ENCODE measurements at places on chromosomes 1 and 21.

- no peak for DNase-seq
These were observed 18.4 kb upstream of the DNASE2B start for GRCh38 chr1:84379917-84380180.

DNA sequence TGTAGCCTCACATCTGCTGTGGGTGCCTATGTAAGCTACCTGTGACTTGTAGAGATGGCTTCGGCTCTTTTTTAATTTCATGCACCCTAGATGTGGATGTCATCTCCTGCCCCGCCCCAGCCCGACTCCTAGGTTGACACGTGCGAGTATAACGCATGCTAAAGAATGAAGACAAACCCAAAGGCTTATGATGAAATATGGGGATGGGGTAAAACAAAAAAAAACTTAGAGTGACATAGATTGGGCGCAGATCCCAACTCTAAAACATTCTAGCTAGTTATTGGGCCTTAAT is 613 bp upstream of the ERO1B start:
- DNase-seq, result no peak

DNA sequence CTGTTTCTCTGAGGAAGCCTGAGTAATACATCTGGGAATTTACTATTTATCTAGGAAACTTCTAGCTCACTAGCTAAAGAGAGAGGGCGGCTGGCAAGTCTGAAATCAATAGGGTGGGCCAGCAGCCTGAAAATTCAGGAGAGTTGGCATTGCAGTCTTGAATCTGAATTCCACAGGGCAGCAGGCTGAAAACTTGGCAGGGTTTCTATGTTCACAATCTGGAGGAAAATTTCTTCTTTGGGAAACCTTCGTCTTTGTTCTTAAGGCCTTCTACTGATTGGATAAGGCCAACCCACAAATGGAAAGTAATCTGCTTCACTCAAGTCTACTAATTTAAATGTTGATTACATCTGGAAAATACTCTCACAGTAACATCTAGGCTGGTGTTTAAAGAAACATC is 101.0 kb upstream of the COG2 start:
- no peak for DNase-seq

- DNase-seq, result peak; percentile 26
These were observed 110.4 kb downstream of the RNF220 start for GRCh38 chr1:44515416-44515815.

DNA sequence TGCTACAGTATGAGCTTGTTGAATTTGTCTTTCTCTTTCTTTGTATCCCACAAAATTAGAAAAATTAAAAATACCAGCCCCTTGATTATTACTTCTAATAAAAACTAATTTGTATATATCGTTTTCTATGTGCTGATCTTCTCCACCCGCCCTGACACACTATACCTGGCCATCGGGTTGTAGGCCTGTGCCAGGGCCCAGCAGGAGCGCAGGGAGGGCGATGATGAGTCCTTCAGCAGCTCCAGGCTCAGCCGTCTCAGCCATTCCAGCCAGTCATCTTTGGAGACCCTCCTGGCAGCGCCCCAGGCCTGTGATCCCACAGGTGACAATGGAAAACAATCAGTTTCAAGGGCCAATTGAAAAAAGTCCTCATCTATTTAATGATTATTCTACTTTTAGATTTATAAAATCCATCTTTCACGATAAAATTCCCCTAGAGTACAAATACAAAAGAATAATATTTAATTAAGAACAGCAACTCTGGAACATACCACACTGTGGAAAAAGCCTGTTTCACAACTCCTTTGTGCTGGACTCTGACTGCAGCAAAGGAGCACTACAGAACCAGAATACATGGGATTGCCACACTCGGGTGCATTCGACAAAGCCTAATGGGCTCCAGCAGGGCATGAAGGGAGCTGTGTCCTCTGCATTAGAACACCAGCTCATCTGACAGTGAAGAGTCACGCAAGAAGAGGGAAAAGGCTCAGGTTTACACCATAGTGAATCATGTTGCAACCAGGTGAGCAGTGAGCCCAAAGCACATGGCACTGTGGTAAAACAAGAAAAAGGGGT is 15.4 kb downstream of the ANGPTL7 start:
- no peak for DNase-seq

DNA sequence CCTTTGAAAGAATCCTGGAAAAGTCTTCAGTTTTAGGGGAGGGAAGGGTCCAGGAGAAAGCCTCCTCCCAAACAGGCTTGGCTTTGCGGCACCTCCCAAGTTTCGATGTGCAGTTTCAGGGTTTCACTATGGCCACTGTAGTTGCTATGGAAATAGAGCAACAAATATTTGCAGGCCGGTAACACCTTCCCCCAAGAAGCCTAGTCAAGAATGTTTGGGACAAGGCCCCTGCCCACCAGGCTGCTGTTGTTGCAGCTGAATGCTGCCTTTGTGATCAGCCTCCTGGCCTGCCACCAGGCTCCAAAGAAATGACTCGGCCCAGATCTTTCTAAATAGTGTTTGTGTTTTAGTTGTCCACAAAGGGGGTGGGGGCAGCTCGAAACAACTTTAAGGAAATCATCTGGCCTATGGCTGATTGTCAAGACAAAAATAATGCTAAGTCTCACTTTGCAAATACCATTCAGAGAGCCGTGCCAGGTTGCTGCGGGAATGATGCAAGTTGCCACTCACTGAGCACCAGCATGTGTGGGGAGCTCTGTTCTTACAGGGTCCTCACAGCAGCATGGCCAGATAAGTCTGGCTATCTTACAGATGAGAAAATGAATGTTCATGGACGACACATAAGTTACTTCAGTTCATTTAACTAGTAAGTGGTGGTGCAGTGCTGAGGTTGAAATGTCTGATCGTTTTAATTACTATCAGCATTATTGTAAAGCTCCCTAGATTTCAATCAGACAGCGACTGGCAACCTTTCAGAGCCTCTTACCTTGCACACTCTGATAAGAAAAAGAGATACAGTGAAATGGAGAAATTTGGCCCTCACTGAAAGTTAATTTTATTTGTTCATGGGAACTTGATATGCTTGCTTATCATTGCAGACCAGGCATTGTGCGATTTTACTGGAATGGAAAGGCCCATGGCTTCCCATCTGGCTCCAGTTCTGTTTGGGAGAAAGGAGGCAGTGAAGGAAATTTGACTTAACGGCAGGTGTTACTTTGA is 91.2 kb upstream of the JUN start:
- no peak for DNase-seq

DNA sequence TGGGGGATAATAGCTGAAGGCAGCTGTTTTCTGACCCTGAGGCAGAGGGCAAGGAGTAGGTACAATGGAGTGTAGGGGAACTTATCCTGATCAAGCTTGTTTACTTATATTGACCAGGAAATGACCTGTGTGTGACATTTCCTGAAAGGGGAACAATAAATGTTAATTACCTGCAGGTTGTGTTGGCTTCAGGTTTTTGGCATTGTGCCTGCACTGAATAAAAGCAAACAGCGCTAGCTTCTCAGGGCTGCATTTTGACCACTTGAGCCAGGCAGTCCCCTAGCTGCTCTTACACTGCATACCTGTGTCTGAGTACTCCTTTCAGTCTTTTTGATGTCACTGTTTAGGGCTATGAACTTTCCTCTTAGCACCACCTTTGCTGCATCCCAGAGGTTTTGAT is 40.6 kb downstream of the DRAM2 start:
- no peak for DNase-seq

- DNase-seq, result no peak
These were observed 251.2 kb upstream of the USP24 start for GRCh38 chr1:55466373-55466772.

DNA sequence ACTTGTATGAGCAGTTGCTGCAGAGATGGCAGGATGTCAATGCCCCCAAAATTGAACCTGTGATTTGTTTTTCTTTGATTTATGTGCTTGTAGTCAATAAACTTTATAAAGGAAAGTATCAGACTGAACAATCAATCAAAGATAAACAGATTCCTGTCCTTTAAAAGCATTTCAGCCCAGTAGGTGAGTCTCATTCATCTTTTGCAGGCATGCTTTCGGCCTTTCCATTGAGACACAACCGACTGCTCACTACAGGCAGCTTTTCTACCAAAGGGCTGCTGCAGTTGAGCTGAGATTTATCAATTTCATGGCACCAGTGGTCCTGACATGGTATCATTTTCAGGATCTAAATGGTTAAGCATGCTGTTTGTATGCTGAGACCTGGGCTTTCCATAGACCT is 513.6 kb upstream of the PTBP2 start:
- DNase-seq, result no peak

- no peak for DNase-seq
These were observed 85.2 kb upstream of the ABCD3 start for GRCh38 chr1:94332952-94333351.

DNA sequence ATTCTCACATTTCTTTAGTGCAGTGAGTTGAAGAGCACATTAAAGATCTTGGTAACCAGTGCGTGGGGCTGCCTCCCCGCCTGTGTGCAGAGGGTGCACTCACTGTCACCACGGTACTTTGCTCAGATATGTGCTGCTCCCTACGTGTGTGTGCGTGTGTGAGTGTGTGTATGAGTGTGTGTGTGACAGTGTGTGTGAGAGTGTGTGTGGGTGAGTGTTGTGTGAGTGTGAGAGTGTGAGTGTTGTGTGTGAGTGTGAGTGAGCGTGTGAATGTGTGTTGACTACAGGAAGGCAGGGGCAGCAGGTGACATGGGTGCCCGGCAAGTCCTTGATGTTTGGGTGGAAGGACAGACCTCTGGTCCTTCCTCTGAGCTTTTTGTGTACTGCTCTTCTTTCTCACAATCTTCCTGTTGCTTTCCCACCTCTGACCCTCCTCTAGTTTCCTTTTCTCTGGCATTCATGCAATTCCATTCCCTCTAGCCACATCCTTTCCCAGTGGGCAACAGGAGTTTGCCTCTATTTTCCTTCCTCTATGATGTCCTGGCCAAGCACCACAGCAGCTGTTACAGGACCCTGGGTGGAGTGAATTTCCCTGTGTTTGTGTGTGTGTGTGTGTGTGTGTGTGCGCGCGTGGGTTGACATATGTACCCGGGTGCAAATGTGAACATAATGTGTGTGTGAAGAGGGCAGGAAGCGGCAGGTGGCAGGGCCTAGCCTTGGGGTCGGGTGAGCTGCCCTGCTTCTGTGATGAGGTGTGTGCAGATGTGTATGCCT is 19.8 kb downstream of the LHX4 start:
- no peak for DNase-seq

- DNase-seq, result no peak
These were observed 62.7 kb downstream of the PLPP3 start for GRCh38 chr1:56516539-56517252.

- no peak for DNase-seq
These were observed 63.7 kb upstream of the IGSF21 start for GRCh38 chr1:18043871-18044270.

DNA sequence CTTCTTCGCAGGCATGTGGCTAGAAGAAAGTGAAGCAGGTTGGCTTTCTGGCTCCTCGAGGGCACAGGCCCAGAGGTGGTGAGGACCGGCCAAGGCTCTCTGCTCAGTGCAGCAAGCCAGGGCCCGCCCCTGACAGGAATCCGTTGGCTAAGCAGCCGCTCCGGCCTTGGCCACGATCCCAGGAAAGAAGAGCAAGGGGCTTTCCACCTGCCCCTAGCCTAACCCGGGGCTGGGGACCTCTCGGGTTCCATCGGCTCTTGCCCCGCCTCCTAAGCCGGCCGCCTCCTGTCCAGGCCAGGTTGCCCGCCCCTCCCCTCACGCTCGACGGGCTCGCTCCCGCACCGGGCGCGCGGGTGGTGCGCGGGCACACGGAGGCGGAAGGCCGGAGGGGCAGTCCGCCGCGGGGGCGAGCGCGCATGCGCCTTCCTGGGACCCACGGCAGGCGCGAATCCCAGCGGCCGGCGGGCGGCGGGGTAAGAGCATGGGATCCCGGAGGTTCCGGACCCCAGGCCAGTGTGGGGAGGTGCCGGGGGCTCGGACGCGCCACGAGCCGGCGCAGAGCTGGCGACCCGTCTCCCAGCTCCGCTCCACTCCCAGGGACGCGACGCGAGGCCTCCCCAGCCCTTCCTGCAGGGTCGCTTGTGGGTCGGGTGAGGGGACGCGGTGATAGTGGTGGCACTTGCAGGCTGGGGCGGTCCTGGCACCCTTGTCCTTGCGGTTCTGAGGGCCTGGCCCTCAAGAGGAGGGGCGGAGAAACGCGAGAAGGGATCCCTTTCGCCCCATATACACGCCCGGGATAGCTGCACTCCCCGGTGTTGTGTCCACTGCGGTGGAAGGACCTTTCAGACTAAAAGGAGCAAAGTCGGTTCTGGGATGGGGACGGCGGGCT is at the start of gene ALG6:
ALG6 (plus strand) TSS at position 413 of the 889 bp plus-strand sequence. CDS start 3,351 bp downstream, outside the sequence.
- peak; percentile 54 for DNase-seq

DNA sequence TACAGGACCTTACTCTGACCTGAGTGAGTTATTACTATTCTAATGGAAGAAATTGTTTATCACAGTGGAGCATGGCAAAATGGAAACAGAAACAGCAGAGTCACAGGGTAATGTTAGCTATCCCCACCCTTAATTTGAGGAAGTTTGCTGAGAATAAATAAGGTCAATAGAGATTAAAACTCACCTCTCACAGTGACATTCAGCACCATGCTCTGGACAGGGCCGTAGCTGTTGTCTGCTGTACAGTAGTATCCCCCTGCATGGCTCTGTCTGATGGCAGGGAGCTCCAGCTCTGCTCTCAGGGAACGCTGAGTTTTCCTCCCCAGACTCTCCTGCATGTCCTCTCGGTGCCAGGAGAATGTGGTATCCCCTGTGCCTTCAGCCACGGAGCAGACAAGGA is 11.9 kb downstream of the FCRL4 start:
- DNase-seq, result no peak

DNA sequence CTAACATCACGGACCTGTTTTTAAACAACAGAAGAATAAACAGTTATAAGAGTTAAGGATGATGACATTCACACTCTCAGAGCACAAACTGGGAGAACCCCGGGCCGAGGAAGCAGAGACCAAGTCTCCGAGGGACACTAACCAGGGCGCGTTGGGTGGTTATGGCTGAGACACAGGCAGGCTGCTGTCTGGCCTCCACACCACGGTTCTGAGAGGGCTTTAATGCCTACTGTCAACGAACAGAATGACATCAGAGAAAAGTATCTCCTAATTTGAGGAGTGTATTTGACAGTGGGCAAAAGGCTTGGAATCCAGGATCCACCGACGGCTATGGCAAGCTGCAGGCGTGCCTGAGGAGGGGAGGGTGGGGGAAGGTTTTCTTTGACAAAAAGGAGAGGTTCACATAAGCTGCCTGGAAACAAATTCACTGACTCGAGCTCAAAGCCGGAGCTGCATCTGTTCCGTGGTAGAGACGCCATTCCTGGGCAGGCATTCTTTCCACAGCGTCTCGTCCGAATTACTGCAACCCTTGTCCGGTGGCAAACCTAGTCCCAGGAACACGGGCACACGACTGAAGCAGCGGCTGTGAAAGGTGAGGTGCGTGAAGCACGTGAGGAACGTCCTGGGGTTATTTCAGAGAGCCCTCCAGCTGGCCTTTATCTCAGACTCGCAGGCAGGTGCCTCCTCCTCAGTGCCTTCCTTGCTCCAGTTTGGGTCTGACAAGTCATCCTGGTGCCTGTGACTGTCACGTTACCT is 9.4 kb downstream of the POFUT2 start:
- DNase-seq, result no peak

DNA sequence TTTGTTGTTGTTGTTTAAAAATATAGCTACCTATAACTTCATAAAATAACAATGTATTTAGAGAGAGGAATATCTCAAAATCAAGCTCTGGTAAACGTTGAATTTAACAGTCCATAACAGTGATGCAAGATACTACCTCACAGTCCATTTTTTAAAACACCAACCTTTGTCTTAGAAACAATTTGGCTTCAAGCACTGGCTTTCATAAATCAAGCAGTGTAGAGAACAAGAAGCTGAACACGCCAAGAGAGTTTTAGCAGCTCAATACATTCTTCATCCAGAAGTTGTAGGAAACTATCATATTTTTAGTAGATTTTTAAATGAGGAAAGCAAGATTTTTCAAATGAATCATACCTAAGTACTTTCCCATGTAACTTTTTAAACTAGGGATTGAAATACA is 334.3 kb upstream of the ADAMTS5 start:
- peak; percentile 24 for DNase-seq

- DNase-seq, result peak; percentile 42
These were observed 210.0 kb downstream of the HLX start for GRCh38 chr1:221089273-221089672.
